Uterus (tissue), 4 donors: ENCODE measurements at places on chromosomes 1 and 21.
A peak's percentile ranks its signal among the peaks of the same experiment; 100 is the strongest.

DNA sequence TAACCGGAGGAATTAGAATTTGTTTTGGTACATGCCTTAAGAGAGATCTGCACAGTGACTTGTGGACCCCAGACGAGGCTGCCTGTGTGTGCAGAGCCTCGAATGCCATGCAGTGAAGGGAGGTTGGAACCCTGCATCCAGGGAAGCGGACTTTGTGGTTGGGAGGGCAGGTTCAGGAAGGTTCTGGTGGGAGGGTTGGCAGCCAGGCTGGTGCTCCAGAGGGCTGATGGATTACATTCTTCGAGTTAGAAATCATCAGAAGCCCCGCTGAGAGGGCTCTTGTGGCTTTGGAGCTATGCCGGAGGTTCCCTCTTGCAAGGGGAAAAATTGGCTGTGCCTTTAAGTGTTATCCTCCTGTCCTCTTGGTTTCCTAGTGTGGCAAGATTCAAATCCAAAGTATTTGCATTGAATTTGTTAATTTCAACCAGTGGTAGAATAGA is 21.1 kb downstream of the ROR1 start:
- DNase-seq = no peak

DNA sequence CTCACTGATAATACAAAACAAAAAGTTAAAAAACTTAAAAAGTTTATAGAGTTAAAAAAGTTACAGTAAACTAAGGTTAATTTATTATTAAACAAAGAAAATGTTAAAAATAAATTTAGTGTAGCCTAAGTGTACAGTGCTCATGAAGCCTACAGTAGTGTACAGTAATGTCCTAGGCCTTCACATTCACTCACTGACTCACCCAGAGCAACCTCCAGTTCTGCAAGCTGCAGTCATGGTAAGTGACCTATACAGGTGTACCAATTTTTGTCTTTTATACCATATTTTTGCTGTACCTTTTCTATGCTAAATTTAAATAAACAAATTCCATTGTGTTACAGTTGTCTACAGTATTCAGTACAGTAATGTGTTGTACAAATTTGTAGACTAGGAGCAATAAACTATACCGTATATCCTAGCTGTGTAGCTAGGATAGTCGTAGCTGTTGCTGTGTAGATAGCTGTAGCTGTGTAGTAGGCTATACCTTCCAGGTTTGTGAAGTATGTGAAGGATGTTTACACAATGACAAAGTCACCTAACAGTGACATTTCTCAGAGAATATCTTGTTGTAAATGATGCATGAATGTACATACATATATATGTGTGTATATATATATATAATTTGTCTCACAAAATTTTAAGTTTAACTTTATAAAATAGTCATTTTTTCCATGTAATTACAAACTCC is 140.2 kb downstream of the TGFB2 start:
- no peak for DNase-seq

DNA sequence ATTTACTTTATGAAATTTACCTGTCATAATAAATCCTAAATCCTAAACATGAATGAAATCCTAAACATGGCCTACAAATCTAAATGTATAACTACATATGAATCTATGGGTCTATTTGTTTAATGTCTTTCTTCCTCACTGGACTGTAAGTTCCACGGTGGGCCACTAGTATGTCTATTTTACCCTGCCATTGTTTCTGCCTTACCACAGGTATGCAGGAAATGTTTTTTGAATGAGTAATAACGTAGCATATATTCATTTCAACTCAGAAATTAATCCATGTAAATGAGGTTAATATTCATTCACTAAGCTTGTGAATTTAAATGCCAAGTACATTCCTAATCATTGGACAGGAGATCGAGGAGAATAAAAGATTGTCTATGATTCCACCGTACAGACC is 35.3 kb downstream of the B3GALNT2 start:
- no peak for DNase-seq

DNA sequence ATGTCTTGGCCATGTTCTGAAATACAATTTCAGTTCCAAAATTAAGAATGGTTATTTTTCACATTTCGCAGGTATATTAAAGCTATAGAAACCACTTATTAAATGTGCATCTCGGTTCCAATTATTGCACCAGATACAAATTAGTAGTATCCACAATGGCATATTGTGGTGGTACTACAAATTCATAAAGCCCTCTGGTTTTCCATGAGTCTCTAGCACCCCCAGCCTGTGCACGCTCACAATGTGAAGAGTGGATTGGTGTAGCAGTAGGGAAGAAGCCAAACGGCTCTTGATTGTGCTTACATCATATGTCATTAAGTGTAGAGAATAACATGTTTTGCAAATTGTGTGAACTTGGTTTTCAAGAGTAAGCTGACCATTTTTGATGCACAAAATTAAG is 1.9 kb upstream of the BRINP3 start:
- DNase-seq = no peak

DNA sequence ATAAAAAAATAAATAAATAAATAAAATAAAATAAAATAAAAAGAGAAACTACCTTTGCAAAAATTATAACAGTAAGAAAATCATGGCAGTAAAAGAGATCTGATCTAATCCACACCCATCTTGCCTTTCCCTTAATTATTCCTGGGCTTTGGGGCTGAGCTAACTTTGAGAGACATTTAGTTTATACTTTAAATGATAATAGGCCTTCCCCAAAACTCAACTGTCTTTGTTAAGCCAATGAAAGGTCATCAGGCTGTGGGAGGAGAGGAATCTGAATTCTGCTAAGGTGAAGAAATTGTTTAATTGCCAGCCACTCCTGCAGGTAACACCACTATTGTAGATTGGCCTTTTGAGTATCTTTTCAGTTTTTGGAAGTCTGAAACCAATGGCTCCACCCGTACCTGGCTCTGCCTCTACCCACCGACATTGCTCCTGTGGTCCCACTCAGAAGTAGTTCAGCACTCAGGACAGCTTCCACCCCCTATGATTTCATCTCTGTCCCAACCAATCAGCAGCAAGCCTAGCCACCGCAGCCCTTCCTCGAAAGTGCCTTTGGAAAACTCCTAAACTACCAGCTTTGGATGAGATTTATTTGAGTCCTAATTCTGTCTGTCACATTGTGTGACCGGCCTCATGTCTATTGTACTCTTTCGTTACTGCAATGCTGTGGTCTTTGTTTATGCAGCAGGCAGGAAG is 23.0 kb upstream of the PNRC2 start:
- DNase-seq = no peak

- no peak for DNase-seq
Observed at GRCh38 chr1:108345776-108346531, 102.1 kb upstream of the NBPF4 start.

GRCh38 chr1:86948212-86948611 is 33.8 kb downstream of the HS2ST1 start:
- no peak for DNase-seq

DNA sequence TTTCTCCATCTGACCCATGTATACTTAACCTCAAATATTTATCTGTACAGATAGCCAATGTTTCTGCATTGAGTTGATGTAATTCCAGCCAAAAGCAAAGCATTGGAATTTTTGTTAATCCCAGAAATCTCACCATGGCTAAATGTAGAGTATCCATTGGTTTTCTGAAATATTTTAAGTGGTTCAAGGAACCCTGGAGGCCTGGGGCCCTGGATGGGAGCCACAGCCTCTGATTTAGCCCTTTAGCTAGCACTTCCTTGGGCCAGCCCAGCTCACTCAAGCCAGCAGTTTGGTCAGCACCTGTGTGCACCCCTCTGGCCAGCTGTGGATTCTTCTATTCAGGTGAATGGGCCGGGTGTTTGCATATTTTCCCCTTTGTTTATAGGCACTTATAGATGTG is 18.8 kb upstream of the EPS8L3 start:
- no peak for DNase-seq

- peak; percentile 16 for DNase-seq
Observed at GRCh38 chr21:42621166-42621818, 32.1 kb upstream of the PDE9A start.

- DNase-seq = no peak
Observed at GRCh38 chr1:96730574-96731298, 9.2 kb downstream of the PTBP2 start.

GRCh38 chr1:235078480-235079381 is 49.9 kb downstream of the TOMM20 start:
- DNase-seq = no peak

GRCh38 chr1:84709131-84709530 is 18.9 kb upstream of the SSX2IP start:
- no peak for DNase-seq

DNA sequence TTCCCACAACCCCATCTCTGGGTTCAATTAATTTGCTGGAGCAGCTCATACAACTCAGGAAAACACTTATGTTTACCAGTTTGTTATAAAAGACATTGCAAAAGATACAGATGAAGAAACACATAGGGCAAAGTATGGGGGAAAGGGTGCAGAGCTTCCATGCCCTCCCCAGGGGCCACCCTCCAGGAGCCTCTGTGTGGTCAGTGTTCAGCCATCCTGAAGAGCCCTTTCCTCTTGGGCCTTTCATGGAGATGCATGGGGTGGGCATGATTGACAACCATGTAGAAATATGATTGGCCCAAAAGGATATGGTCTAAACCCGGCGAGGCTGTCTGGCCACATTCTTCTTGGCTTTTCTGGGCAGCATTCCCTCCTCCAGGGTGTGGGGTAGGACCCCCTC is 56.8 kb upstream of the PDE9A start:
- DNase-seq = no peak

DNA sequence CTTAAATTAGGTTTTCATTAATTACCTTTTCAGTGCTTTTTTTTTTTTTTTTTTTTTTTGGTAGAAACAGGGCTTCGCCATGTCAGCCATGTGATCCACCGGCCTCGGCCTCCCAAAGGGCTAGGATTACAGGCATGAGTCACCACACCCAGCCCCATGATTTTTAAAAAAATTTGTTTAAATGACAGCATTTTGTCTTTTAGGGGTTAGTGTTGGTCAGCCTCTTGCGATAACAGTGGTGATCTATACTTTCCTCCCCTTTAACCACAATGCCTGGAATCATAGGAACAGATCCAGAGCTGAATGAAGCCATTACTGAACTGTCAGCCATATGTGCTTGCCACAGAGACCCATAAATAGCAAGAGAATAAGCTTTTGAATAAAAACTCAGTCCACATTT is 73.9 kb downstream of the CACHD1 start:
- no peak for DNase-seq

DNA sequence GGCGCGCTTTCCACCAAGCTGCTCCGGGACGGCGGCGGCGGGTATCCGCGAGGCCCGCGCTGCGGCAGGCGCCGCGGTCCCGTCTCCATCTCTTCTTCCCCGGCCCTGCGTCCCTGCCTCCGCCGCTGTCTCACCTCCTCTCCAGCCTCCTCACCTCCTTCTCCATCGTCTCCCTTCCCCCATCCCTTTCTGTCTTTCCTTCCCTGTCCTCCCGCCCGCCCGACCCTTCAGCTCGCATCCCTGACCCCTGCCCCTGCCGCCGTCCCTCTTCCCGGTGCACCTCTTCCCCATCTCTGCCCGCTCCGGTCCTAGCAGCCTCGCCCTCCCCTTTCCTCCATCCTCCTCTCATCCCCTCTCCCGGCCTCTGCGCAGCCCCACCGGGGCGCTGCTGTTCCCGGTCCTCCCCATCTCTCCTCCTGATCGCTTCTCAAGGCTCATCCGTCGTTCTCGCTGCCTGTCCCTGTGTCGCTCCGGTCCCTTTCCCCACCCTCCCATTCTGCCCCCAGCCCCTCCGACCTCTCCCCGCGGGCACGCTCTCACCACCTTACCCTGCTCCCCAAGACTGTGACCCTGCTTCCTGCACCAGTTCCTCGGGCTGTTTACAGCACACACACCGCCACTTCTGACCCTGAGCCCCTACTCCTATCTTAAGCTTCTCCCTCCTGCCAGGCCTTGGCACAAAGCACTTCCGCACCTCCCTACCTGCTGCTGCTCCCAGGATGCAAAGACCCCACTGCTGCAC is 760 bp upstream of the NPHP4 start:
- no peak for DNase-seq

GRCh38 chr21:38186661-38187270 is 70.0 kb upstream of the KCNJ15 start:
- no peak for DNase-seq

DNA sequence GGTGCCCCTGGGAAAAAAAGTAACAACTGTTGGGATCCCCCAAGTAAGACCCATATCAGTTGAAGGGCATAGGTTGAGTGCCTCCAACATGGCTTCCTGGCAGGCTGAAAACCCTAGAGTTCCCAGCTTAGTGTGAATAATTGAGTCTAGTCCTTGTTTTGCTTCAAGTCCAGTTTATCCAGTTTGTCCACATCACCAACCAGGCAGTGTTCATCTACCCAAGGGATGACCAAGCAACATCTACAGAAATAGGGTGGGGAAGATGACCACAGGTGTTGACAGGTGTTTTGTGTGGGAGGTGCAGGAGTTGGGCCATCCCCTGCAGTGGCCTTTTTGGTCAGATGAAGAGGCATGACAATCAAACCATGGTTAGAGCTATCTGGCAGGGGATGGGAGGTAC is 54.3 kb upstream of the ERO1B start:
- no peak for DNase-seq

GRCh38 chr21:43825242-43825935 is 36.0 kb downstream of the RRP1 start:
- DNase-seq = no peak

DNA sequence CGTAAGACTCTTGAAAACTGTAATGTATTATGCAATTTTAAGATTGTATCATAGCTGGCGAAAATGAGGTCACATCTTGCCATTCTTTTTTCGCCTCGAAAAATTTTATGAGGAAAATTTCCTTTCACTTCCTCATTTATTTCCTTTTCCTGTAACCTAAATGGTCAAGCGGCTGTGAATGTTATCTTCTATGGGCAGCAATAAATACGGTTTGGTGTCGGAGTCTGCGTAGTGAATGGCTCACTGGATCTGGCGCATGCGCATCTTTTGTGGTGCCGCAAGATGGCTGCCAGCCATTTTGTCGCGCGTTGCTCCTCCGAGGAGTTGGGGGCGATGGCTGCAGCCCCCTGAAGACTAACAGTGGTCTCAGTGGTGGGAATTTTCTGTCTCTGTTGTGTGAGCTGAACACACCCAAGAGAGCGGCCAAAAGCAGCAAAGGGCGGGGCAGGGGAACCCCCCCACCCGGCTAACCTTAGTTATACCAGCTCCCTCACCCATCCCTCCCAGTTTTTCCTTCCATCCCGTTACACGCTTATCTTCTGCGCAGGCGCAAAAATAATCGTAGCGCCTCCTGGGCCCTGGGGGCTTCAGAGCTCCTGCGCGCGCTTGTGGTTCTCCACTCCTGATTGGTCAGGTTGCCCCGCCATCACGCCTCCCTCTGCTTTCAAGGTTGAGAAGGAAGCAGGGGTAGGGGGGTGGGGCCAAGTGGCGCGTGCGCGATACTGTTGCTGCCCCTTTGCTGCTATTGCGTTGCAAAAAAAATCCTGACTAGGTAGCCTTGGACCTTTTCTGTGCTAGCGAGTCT is at the start of gene RPRD2:
TSS of gene RPRD2 (plus strand) at position 722 of the 805 bp plus-strand sequence. CDS start 568 bp downstream, outside the sequence.
- DNase-seq = peak; percentile 100

DNA sequence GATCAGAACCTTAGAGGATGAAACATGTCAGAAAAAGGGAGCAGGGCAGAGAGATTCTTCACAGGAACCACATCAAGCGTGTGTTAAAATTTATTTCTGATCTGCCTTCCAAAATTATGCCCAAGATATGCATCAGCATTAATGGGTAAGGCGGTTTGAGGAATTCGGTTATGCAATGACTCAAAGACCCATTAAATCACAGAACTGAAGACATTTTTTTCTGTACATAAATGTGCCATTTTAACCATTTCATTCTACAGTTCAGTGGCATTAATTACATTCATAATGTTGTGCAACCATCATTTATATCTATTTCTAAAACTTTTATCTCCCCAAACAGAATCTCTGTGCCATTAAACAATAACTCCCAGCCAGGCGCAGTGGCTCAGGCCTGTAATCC is 43.4 kb downstream of the CNST start:
- no peak for DNase-seq
